ENCODE measurements at places on chromosomes 3 and 15.

DNA sequence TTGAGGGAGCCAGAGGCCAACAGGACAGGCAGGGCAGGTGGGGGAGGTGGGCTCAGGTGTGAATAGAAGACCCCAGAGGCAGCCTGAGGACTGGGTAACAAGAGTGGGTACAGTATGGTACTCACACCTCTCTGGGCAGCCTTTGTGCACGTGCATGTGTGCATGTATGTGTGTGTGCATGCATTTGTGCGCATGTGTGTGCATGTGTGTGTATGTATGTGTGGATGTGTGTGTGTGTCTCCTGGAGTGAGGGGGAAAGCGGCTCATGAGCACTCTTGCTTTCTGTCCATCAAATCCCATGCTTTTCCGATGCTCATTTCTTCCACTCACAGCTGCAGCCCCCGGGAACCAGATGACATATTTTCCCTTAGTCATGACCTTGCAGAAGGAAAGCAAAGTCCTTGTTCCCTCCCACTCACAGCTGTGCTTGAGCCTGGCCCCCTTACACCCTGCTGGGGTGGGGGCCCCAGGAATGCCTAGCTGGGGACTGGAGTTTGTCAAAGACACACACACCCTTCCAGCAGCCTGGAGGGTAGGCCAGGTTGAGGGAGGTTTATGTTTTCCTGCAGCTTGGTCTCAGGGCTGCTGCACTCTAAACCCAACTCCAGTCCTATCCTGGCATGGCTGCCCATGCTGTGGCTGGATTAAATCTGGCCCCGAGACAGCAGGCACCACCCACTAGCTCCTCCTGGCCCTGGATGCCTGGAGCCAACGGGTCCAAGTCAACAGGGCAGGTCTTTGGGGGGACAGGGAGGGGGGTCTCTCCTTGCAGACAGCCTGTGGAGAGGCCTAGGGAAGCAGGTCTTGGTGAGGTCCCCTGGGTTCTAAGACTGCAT lies 22.5 kb downstream of the CCDC33 start:
- no peak for DNase-seq

DNA sequence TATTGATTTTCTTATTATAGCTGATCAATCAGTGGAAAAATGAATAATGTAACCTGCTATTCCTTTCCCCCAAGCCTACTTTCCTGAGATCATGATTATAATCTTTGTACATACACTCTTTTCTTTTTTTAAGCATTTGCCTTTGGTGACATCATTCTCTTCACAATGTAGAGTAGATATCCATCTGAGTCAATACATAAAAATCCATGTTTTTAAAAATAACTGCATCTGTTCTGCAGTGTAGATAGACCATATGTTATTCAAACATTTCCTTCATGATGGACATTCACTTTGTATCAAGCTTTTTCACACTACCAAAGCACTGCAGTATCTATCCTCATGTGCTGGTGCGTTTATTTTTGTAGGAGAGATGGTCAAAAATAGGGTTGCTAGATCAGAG lies 211.1 kb downstream of the PTPRG start:
- DNase-seq, result no peak

- DNase-seq, result no peak
Observed at GRCh38 chr3:127337911-127338531, 50.2 kb upstream of the PRR20G start.

GRCh38 chr3:99505646-99506269 lies 132.6 kb upstream of the COL8A1 start:
- DNase-seq, result no peak

GRCh38 chr3:5017925-5018531 lies 38.8 kb downstream of the BHLHE40 start:
- DNase-seq, result no peak

- DNase-seq, result no peak
Observed at GRCh38 chr3:14921811-14922705, 25.3 kb upstream of the NR2C2 start.

- no peak for DNase-seq
Observed at GRCh38 chr3:70358978-70359580, 46.6 kb upstream of the MDFIC2 start.

DNA sequence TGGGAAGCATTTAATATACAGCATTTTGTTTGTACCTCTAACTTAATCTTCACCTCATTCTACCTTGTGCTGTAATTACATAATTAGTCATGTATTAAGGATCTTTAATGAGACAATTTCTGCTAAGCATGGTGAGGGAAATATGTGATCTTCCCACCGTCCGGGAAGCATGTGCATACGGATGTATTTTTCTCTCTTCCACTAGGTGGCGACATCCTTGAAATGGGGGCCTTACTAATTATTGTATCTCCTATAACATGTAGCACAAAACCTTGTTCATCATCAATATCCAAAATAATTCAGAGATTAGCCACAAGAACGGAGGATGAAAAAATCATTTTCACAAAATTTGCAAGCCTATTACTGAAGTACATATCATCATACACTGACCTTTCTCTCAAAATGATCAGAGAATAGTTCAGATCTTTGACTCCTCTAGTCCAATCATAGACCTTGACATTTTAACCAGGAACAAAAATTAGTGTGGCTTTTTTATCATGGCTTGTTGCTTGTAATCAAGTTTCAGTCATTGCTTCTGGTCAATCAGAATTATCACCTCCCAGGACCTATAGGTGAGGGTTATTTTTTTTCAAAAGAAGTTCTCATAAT lies 148.9 kb upstream of the GBE1 start:
- DNase-seq, result no peak

DNA sequence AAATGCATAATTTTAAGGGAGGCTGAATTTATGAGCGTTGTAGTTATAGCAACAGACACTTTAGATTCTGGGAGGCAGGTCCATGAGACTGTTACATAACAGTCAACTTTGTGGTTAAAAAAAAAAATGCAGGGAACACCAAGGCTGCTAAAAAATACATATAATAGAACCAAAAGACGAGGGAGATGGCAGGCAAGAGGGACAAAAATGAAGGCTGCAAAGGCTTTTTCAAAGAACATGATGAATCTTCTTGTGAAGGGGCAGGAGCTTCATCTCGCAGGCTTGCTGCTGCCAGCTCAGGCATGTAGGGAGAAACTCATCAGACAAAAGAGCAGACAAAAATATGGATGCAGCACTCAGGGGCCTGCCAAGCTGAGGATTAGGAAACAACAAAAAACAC lies 243.9 kb downstream of the SHQ1 start:
- DNase-seq, result no peak

DNA sequence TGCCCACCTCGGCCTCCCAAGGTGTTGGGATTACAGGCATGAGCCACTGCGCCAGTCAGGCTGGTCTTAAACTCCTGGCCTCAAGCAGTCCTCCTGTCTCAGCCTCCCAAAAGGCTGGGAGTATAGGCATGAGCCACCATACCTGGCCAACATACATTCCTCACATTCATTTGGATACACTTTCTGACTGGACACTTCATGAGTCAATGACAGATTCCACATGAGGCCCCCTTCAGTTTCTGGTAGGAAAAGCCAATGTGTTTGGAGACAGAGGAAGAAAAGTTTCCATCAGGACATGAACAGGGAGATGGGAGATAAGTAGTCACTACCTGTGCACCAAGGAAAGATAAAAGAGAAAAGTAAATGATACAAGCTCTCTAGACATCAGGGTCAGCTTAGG lies 49.4 kb upstream of the GSK3B start:
- no peak for DNase-seq

DNA sequence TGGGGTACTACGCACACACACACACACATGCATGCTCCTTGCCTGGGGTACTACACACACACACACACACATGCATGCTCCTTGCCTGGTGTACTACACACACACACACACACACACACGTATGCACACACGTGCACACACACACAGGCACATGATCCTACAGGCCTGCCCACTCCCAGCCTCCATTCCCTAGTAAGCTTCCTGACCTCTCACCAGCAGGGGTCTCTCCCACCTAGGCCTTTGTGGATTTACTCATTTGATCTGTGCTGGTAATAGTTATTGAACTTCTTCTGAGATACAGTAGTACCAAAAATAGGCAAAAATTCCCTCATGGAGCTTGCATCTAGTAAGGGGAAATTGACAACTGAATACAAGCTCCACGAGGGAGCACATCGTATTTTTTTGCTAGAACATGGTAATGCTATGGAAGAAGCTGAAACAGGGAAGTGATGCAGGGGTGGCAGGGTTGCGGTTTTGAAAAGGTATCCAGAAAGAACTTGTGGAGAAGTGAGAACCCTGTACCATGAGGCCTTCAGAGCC lies 19.1 kb downstream of the TTC21A start:
- no peak for DNase-seq

DNA sequence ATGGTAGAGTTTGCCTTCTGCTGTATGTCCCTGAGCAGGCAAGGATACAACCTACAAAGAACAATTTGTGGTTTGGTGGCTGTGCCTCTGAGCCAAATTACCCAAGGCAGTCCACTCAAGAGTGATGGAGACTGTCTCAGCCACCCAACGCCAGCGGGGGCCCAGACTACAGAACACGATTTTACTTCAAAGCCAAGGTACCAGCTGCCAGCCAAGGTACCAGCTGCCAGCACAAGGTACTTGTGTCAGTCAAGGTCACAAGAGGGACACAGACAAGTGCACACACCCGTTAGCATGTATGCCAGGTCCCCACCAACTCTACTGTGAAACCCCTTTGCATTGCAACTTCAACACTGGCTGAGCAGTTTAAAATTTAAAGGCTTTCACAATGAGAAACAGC lies 23.5 kb downstream of the COLQ start:
- DNase-seq, result no peak

DNA sequence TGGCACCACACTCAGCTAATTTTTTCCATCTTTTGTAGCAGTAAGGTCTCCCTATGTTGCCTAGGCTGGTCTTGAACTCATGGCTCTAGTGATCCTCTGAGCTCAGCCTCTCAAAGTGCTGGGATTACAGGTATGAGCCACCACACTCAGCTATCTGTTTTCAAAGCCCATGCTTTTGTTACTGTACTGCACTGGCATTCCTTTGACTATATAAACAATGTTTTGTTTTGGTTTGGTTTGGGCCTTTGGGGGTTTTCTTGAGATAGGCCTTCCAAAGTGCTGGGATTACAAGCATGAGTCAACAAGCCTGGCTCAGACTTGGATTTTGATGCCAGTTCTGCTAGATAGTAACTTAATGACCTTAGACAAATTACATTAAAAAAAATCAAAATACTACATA lies 89.7 kb upstream of the GK5 start:
- no peak for DNase-seq

GRCh38 chr15:64981812-64982431 lies 7.8 kb downstream of the SPG21 start:
- no peak for DNase-seq

- DNase-seq, result peak; percentile 54
Observed at GRCh38 chr3:127536830-127537812, 53.4 kb downstream of the TPRA1 start.

- DNase-seq, result no peak
Observed at GRCh38 chr3:16361087-16361486, 96.1 kb downstream of the OXNAD1 start.

- no peak for DNase-seq
Observed at GRCh38 chr15:23424111-23424904, 22.7 kb downstream of the GOLGA6L2 start.

- DNase-seq, result peak; percentile 35
Observed at GRCh38 chr3:46442576-46443530, 21.9 kb downstream of the LTF start.

- DNase-seq, result peak; percentile 73
Observed at GRCh38 chr3:129626744-129627349, 20.4 kb upstream of the PLXND1 start.

DNA sequence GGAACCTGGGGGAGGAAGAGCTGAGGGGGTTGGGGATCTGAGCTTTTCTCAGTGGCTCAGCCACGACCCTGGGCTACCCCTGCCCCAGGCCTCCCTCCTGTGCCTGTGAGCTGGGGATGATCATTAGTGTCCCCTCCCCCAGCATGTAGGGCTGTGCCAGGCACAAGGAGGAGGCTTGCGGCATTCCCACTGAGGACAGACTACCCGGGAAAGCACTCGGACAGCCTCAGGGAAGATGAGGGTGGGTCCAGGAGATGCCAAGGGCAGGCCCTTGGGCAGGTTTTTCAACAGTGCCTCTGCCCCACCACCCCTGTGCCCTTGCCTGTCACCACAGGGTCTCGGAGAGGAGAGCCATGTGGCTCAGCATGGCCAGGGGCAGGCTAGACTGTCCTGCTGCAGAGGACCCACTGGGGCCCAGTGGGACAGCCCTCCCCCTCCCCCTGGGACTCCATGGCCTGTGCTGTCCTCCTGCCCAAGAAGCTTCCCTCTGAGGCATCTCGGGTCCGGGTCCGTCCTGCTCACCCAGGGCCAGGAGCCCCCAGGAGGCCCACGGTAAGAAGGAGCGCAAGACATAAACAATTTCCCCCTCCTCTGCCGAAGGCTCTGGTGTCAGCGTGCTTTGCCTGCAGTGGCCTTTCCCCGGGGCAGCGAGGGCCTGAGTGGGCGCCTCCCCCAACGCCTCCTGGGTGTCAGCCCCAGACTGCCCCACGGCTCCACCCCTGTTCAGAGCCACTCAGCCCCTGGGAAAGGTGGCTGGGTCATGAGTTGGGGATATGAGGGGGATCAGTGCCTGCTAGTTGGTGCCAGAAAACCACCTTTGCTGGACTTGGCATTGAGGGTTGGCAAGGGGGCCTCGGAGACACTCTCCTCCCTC lies 192.5 kb downstream of the GOLGA6L6 start:
- no peak for DNase-seq

DNA sequence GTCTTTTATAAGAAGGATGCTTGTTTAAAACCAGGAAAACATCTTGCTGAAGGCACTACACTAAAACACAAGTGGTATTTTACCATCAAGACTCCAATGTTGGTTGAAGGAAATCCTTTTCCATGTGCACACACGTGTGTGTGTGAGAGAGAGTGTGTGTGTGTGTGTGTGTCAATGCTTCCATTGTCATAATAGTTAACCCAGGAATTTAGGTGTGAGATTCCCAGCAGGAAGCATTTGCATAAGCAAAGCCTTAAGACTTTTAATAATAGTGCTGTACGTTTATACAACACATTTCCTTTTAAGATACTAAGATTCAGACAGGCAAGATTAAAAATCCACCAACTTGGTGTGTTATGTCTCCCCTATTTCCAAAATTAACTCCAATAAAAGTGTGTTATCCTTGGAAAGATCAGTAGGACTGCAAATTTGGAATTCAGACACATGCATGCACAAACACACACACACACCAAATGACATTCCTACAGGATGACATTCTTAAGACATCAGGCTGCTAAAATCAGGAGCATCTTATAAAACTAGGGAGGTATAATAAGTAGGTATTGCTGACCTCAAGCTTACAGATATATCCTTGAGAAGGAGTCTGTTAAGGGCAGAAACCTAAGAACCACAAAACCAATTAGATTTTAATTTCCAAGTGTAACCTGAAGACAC lies 18.3 kb downstream of the LMCD1 start:
- no peak for DNase-seq

- peak; percentile 49 for DNase-seq
Observed at GRCh38 chr3:122186372-122186771, 2.9 kb downstream of the CASR start.

DNA sequence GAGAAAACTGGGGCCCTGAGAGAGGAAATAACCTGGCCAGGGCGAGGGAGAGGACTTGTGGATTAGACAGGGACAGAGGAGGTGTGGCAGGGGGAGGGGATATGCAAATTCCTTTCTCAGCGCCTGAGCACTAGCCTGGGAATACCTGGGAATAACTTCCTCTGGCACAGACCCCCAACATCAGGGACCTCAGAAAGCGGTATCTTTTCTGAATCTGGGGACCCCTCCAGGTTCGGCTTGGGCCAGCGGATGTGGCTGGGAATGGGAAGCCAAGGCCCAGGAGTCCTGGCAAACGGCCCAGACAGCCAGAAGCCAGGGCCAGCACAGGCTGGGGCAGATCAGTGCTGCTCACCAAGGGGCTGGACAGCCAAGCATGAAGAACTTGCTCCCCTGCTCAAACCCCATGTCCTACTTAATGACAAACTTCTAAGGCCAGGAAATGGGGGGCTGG lies 9.2 kb upstream of the ACSBG1 start:
- DNase-seq, result no peak

GRCh38 chr3:97817965-97818364 lies 3.8 kb upstream of the CRYBG3 start:
- peak; percentile 60 for DNase-seq

All from DMS153 (cell line).